Stimulated activated effector memory CD8-positive, alpha-beta T cell treated with anti-CD3 and anti-CD28 coated beads, Interleukin-12 subunit alpha, Interleukin-12 subunit beta, amount 100 ng/mL, for 72 hours (primary cell): ENCODE measurements at places on chromosomes 12 and 14.

GRCh38 chr12:59861635-59862034, 265.8 kb downstream of the SLC16A7 start:
- DNase-seq = no peak

DNA sequence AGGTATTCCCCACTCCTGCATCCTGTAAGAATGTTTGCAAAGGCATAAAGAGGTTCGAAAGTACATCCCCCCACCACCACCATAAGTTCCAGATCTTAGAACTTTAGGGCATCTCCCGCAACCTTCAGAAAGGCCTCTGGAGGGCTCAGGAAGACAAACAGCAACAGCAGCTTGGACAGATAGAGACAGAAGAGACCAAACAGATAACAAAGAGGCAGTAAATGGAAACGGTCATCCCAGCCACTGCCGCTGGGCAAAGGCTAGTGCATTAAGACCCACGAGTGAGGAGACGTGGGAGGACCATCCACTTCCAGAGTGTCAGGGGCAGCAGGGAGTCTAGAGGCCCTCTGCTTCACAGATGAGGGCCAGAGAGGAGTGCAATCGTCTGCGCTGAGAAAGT, 124.3 kb downstream of the CRACR2A start:
- DNase-seq = no peak

GRCh38 chr12:44336577-44336976, 500.7 kb downstream of the TMEM117 start:
- no peak for DNase-seq

DNA sequence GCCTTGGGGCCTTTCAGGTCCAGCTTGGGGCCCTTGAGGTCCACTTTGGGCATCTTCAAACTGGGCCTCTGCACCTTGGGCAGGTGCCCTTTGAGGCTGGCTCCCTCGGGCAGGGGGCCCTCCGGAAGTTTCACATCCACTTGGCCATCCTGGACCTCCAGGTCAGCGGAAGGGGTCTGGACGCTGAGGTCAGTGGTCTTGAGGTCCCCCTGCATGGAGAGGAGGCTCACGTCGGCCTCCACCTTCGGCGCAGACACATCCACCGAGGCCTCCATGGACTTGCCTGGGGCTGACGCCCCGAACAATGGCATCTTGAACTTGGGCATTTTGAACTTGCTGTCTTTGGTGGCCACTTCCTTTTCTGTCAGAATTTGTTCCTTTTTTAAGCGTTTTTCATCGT, 25.1 kb downstream of the AHNAK2 start:
- DNase-seq = no peak

- no peak for DNase-seq
Observed at GRCh38 chr12:89461190-89461589, 63.4 kb downstream of the GALNT4 start.

- DNase-seq = no peak
Observed at GRCh38 chr12:26823390-26823789, 9.6 kb downstream of the ITPR2 start.

GRCh38 chr14:98791661-98792060, 480.3 kb downstream of the BCL11B start:
- DNase-seq = no peak

GRCh38 chr12:76259106-76259505, 89.1 kb downstream of the BBS10 start:
- DNase-seq = no peak

- no peak for DNase-seq
Observed at GRCh38 chr14:34324363-34324795, 137.7 kb downstream of the SPTSSA start.

DNA sequence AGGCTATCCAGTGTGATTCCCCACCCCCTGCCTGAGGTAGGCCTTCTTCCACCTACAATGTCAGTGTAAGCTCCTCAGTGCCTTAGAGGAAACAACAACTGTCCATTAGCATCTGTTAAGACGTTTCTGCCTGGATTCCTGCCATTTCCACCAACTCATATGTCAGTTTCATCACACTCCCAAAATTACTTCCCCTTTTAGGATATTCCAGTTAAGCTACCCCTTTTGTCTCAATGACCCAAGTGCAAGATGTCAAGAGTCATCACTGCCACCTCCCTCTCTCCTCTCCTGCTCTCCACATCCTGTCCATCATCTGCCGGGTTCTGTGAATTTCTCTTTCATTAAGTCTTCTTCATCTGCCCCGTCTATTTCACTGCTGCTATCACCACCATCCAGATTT, 189.4 kb downstream of the DPF3 start:
- no peak for DNase-seq

GRCh38 chr12:92007787-92008186, 137.9 kb downstream of the BTG1 start:
- no peak for DNase-seq

GRCh38 chr12:40792792-40793386, 100.7 kb downstream of the CNTN1 start:
- DNase-seq = no peak
